Activated CD4-positive, alpha-beta T cell treated with anti-CD3 and anti-CD28 coated beads for 24 hours (primary cell): ENCODE measurements at places on chromosomes 1 and 21.

DNA sequence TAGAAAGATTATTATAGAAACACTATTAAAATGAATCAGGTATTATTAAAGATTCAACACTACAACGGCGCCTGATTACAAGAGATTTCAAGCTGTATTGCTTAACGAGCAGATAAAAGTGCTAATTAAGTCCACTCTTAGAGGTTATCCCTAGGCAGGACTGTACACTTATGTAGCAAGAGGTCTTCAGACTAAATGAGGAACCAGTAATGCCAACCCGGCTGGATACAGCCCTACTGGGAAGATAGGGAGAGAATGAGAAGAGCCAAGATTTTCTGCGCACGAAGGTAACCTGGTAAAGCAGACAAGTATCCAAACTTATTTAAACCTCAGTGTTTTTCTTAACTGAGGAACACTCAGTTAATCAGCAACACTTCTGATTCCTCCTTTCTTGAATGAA is 115.7 kb upstream of the HIVEP3 start:
- DNase-seq = no peak

GRCh38 chr21:34500191-34500590 is 11.8 kb downstream of the KCNE1 start:
- no peak for DNase-seq

GRCh38 chr1:177907000-177907399 is 62.9 kb downstream of the SEC16B start:
- DNase-seq = no peak

- no peak for DNase-seq
Observed at GRCh38 chr1:87220993-87221392, 107.7 kb upstream of the LMO4 start.

- DNase-seq = no peak
Observed at GRCh38 chr1:23588749-23589548, 29.6 kb upstream of the ID3 start.

GRCh38 chr1:202961220-202961880 is 3.2 kb upstream of the ADIPOR1 start:
- DNase-seq = no peak

DNA sequence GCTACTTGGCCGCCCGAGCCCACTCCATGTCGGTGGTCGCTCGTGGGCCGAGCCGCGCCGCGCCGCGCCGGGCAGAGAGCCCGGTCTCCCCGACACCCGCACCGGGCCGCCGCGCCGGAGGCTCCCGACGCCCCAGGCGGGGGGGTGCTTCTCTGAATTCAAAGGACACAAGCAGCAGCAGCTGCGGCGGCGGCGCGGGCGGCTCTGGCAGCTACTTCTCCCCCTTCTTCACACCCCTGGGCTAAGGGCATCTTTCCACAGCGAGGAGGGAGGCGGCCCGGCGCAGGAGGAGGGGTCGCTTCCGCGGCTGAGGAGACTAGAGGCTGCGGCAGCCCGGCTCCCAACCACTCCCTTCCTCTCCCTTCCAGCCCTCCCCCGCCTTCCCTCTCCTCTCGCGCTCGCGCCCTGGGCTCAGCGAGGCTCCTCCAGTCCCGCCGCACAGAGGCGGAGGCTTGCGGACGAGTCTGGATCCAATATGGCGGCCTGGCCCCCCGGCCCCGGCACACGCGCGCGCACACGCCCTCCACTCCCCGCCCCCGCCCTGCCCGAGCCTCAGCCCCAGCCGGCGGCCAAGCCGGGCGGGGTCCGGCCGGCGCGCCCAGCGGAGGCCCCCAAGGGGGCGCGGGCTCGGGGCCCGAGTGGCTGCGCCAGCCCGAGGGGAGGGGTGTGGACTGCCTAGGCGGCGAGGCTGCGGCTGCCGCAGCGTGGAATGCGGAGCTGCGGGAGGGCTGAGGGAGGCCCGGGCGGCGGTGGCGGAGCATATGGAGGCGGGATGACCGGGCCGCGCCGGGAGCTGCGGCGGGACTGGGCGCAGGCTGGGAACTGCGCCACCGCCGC is at the start of gene CDC42BPA:
TSS of gene CDC42BPA (minus strand) at position 477 of the 837 bp plus-strand sequence. CDS start 1,310 bp downstream, outside the sequence.
- peak; percentile 17 for DNase-seq

DNA sequence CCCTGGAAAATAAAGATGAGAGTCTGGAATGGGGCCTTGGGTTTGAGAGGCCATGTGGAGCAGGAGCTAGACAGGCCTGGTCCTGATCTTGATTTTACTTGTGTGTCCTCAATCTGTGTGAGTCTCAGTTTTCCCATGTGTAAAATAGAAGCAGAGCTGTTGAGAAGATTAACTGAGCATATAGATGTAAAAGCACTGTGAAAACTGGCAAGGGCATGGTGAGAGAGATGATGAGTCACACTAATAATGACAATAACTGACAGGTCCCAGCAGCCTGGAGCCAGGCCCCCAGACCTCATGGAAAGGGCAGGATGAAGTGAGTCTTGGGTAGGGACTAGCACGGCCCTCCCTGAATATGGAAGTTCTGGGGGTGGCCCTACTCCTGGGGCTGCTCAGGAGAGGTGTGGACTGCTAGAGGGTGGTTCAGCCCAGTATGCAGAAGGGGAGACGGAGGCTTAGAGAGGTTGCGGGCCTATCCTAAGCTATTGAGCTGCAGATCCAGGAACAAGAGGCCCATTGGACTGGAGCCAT is 2.8 kb upstream of the AHDC1 start:
- DNase-seq = no peak

- DNase-seq = peak; percentile 64
Observed at GRCh38 chr1:156126630-156127534, 12.4 kb downstream of the LMNA start.

DNA sequence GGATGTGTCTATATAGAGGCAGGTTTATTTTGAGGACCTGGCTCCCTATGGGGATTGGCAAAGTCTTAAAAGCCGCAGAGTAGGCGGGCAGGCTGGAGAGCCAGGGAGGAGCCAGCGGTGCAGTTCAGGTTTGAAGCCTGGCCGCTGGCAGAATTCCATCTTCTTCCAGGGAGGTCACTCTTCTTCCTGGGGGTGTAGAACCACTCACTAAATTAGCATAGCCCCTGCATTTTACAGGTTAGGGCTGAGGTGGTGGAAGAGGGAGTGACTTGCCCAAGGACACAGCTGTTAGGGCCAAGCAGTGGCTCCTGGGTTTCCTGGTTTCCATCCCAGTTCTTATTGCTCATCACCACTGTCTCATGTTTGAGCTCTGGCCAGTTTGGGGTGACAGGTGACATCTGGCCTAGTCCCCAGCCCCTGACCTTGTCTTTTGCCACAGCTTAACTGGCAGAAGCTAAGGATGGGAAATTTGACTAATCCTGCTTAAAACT is 1.4 kb downstream of the PINK1 start:
- no peak for DNase-seq

GRCh38 chr1:242147096-242147976 is 148.4 kb upstream of the MAP1LC3C start:
- no peak for DNase-seq
